Activated CD8-positive, alpha-beta memory T cell treated with anti-CD3 and anti-CD28 coated beads for 1 hour (primary cell): ENCODE measurements at places on chromosomes 11 and 22.

DNA sequence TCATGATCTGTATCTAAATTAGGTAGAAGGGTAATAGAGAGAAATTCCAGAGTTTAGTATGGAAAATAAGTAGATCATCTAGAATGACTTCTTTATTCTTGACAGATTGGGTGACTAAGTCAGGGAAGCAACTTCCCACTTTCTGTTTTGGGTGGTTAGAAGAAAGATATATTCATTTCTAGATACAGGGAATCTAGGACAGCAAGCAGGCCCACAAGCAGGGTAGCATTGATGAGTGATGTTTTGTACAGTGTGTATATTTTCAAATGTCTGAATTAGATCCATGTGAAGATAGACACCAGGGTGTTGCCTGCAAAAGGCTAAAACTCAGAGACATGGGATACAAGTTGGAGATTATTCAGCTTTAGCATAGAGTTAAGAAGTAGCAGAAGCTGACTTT is 674.4 kb downstream of the CNTN5 start:
- no peak for DNase-seq

GRCh38 chr11:61505640-61506155 is 2.9 kb upstream of the LRRC10B start:
- DNase-seq: no peak

- no peak for DNase-seq
These were observed 3.0 kb downstream of the FRMD8 start for GRCh38 chr11:65389294-65389980.

DNA sequence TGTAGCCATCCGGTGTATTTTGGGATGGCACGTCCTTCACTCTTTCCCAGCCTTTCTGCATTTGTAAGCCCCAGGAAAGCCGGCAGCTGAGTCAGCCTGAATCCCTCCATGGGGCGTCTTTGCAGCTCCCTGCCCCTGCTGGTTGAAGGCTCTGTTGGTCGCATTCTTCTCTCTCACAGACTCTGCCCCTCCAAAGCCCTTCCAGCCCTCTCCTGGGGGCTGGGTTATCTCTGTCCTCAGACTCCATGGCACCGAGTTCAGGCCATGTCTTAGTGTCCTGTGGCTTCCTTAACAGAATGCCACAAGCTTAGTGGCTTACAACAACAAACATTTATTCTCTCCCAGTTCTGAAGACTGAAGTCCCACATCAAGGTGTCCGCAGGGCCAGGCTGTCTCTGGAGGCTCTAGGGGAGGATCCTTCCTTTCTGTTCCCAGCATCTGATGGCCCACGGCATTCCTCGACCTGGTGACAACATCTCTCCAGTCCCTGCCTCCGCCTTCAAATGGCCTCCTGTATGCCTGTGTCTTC is 62.2 kb downstream of the BCR start:
- no peak for DNase-seq

- DNase-seq: no peak
These were observed 18.3 kb upstream of the ALX4 start for GRCh38 chr11:44328138-44328660.

DNA sequence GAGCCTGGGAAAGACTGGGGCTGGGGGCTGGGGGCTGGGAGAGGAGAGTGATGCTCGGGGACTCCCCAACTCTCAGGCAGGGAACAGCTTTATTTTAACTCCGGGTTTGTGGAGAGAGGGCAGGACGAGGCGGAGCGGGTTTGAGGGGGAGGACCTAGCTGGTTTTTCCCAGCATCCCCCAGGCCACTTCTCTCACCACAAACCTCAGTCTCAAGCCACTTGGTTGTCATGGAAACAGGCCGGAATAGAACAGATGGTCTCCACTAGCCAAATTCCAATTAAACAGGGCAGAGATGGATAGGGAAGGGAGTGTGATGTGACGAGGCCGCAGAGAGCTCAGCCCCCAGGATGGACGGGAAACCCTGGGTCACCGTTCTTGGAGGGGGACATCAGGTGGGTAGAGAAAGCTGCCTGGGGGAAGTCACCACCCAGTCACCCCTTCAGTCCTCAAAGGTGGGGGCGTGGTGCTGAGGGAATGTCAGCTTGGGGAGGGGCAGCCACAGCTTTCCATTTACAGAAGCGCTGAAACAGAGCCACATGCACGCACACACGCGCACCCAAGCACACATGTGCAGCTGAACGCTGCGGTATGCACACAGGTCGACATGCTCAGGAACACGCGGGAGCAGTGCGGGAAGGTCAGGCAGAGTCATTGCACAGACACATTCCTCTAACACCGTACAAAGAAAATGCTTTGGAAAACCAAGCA is 19.2 kb downstream of the NECTIN1 start:
- DNase-seq: no peak

GRCh38 chr11:73556966-73557365 is 40.9 kb downstream of the FAM168A start:
- no peak for DNase-seq

DNA sequence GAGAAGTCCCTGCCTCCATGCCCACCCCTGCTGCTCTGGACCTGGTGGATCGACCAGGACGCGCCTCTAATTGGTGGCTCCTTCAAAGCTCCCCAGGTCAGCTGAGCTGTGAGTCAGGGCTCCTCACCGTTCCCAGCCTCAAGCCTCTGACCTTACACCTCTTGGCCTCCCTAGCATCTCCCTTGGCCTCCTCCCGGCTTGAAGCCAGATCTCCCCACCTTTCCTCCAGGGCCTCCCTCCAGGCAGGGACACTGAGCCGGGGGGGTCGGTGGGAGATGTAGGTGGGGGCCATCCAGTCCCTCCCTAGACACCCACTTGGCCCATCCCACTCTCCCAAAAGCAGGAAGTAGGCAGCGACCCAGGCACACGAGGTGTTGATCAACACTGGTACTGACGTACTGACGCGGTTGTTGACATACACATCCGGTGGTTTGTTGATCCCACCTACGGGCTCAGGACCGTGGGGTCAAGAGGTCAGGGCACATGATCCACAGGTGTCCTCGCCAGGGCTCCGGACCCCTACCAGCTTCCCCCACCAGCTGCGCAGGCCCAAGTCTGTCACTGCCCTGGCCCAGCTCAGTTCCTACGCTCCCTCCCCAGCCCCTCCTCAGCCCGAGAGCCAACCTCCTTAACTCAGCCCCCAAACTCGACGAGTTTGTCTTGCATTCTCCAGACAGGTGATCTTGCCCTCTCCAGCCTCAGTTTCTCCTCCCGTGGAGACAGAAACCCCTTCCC is 802 bp downstream of the ATG2A start:
- DNase-seq: no peak

DNA sequence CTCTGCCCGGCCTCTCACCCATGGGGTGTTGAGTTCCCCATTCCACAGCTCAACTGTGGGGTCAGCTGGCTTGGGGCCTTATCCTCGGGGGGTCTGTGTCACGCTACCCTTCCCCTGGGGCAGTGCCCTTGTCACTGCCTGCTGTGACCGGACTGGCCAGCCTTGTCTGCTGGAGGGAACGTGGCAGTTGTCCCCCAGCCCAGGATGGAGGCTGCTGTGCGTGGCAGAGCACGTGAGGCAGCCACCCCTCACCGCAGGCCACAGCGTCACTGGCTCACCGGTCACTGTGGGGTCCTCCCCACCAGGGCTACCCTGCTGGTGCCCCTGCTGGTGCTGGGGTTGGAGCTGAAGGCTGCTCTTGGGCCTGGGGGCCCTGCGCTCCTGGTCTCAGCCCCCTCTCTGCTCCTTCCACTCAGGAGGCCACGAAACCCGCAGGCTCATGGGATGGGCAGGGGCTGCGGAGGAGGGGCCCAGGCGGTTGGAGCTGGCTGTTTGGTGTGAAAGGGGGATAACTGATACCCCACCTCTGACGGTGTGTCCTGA is 13.4 kb downstream of the BRSK2 start:
- no peak for DNase-seq

DNA sequence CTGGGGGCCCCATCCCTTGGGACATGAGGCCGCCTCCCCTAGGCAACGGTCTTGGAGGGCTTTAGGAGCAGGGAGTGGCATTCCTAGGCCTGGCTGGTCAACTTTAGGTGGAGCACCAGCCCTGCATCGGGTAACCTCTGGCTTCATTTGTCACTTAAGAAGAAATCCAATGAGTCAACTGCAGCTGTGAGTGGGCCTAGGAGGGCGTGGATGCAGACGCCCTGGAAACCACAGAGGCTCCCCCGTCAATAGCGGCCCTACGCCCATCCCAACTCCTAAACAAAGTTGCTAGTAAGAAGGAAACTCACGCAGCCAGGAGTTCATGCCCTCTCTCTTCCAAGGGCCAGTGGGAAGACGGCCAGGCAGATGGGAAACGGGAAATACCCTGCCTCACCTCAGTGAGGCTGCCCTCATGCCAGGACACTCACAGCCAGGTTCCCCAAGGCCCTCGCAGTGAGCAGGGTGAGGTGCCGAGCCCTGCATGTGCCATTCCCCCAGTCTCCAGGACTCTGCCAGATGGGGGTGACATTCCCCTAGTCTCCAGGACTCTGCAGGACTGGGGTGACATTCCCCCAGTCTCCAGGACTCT is 20.8 kb downstream of the BID start:
- no peak for DNase-seq

DNA sequence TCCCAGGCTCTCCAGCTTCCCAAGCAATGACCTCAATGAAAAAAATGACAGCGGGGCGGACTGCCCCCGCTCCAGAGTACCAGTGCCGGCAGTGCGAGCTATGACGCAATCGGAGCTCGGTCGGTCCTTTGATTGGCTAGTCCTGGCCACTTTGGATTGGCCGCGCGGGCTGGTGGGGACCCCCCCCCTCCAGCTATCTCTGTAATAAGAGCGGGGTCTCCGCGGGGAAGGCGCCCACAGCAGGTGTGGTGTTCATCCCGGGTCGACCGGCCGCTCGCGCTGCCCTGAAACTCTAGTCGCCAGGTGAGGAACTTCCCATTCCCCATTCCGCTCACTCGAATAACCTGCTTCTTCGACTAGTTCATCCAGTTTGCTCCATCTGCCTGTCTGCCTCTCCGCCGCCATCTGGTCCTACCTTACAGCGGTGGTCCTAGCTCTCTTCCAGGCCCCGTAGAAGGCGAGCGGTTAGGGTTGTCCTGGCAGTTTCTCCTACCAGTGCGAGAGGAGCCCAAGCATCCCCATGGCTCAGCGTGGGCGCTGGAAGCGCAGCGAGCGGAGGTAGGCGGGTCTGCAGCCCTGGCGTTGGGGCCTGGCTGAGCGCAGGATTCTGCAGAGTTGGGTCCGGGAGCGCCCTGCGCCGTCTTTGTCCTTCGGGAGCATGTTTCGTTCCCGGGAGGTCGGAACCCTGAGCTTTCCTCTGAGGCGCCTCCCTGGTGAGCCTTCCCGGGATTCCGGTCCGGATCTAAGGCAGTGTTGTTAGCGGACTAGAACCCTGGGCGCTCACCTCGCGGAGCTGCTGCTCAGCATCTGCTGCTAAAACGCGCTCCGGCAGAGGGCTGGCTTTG is at the start of gene CALCB:
CALCB (plus strand) TSS at position 233 of the 845 bp plus-strand sequence. CDS start 1,126 bp downstream, outside the sequence.
- no peak for DNase-seq

DNA sequence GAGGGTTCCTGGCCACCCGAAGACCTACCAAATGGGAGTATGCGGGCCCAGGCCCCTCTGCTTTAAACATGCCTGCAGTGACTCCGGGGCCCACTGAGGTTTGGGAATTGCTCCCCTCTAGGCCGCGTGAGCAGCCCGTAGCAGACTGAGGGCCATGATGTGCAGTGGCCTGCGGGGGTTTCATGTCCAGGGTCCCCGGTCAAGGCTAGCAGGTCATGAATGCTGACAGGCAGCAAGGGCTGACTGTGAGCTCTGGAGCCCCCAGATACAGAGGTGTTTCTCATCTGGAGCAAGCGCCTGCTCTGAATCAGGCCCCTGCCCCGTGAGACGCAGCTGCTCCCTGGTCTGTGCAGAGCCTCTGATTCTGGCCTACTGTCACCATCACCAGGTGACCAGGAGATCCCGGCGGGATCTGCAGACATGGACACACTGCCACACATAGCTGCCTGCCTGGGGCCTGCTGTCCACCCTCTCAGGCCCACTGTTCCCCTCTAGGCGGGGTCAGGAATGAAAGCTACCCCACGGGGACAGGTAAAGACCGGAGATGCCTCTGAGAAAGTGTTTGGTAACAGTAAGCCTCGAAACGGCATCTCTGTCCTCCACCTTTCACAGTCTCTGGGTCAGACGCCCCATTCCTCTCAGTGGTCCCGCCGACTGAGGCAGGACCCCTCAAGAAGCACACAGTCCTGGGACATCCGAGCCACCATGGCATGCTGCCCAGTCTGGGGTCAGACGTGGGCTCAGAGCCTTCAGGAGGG is 73.3 kb downstream of the PARVB start:
- no peak for DNase-seq

DNA sequence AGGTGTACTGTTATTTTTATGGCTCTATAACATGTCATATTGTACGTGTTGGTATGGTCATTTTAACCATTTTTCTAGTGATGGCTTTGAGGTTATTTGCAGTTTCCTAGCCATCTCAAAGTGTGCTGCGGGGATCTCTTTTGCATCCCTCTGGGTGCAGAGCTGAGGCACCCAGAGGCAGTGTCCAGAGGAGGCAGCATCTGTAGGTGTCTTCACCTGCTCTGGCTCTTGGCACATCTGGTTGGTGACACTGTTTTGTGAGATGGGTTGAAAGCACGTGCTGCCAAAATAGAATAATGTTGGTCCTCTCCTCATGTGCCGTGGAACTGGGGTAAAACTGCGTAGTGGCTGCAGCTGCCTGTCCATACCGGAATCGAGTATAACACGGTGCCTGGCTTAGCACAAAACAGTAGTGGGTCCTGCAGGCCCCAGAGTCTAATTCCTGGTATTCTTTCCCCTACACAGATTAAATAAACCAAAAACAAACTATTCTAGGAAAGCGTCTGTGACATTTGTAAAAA is 12.9 kb downstream of the NEAT1 start:
- no peak for DNase-seq

DNA sequence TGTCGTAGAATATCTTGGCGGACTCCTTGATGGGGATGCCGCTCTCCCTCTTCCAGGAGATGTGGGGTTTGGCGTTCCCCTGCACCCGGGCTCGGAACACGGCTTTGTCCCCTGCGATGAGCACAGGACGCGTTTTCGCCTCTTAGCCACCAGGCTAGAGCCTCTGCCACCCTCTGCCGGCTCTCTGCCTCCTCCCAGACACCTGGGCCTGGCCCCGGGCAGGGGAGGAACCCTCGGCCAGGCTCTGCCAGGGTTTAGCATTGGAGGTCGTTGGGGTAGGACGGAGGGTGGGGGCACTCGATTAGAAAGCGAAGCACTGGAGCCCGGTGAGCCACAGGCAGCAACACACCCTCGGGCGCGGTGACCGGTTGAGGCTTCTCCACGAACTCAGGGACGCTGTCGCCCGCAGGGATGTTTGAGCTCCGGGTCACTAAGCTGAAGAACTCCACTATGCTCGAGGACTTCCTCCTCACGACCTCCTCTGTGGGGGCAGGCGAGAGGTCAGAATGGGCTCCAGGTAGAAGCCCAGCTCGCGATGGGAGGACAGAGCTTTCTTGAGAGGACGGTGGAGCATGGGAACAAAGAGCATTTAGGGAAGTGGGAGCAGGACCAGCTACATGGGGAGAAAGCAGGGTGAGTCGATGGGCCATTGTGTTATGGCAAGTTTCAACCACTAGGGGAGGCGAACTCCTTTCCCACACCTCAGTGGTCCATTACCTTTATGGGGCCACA is 4.3 kb downstream of the IGSF22 start:
- no peak for DNase-seq

- no peak for DNase-seq
These were observed 24.3 kb upstream of the ADSL start for GRCh38 chr22:40322021-40322420.
